GM03348 (cell line): ENCODE measurements at places on chromosomes 13 and 19.

DNA sequence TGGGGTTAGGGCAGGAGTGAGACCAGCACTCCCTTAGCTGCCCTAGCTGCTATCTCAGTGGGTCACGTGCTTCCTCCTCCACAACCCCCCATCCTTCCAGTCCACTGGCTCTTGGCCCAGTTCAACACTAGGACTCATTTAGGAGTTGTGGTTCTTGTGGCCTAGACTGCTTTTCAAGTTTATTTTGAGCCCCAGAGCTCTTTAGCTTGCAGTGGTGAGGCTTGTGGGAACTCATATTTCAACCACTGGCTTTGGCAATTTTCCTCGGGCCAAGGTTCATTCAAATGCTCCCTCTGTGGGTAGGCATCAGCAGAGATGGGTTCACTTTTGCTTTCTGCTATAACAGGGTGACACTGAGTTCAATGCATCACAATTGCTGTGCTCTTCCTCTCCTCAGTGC is 436.2 kb upstream of the SLITRK5 start:
- no peak for DNase-seq

DNA sequence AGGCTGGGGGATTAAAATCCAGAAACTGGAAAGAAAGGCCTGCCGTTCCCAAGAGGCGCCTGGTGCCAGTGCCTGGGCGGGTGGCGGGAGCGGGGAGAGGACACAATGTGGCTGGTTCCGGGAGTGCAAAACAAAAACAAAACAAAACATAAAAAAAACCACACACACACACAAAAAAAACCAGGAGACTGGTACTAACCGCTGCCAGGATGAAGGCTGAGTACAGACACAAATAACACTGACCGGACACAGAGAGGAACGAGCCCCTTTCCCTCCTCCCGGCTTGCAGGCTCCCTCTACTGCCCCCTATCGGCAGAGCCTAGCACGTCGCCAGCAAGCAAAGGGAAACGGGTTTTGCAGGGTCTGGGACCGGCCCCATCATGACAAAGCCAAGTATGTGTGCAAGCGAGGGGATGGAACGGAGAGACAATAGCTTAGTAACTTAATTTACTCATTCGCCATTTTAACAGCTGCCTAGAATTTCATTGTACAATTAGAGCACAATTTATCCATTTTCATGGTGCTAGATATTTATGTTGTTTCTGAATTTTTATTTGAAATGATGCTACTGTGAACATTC is 17.9 kb upstream of the ZDHHC20 start:
- peak; percentile 89 for DNase-seq

DNA sequence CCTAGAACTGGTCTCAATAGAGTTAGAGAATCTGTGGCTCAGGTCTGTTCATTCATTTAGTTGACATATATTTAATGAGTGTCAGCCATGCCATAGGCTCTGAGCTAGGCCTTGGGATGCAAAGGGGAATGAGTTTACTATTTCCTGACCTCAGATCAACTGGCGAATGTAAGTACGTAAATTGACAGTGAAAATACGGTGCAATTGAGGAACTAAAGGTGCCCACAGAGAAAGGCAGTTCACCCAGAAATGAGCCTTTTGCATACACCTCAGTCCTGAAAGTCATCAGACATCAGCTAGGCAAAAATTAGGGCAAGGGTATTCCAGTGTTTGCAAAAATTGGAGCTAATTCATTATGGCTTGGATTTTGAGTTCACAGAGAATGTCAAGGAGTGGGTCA is 20.6 kb upstream of the UPF3A start:
- DNase-seq: no peak

DNA sequence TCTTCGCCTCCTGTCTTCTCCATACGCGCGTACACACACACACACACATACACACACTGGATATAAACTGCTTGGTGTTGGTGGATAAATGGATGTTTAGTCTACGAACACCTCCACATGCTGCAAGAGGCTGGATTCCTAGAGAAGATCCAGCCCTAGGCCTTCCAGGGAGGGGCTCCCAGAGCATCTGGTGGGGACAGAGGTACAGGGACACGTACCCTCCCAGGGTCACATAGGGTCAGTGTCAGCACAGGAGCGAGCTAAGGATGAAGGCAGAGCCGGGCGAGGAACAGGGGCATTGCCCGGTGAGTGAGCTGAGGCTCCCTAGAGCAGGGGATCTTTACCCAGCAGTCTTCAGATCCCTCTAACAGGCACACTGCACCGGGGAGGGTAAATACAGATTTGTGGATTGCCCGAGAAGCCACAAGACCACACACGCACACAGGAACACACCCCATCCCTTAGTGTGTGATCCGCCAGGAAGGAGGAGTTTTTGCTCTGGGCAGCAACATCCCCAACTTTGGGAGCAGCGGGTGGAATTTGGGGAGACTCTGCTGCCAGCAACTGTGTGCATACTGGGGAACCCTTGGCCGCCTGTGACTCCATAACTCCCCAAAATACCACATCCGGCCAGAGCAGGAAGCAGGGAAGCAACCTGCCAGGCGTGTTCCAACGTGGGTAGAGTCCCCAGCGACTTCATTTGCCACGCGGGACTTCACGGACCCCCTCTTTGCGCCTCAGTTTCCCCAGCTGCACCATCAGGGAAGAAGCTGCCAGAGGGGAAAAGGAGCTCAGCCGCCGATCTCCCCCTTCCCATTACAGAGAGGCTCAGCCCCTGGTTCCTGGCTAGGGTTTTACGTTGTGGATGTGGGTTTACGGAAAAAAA is 5.8 kb upstream of the TLE2 start:
- DNase-seq: peak; percentile 53

DNA sequence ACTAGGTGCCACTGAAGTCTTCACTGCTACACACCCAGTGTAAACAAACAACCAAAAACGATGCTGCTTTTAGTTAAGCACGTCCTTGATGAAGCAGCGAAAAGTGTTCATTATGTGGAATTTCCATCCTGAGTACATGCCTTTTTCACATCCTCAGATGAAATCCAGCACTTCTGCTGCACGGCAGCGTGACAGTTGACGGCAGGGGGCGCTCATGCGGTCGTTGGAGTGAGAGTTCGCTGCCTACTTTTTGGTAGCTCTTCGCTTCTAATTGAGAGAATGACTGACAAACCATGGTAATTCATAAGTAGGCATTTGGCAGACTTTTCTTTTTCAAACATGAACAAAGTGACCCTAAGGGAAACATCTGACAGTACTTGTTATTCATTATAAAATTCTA is 1124.9 kb downstream of the EFNB2 start:
- DNase-seq: peak; percentile 14

DNA sequence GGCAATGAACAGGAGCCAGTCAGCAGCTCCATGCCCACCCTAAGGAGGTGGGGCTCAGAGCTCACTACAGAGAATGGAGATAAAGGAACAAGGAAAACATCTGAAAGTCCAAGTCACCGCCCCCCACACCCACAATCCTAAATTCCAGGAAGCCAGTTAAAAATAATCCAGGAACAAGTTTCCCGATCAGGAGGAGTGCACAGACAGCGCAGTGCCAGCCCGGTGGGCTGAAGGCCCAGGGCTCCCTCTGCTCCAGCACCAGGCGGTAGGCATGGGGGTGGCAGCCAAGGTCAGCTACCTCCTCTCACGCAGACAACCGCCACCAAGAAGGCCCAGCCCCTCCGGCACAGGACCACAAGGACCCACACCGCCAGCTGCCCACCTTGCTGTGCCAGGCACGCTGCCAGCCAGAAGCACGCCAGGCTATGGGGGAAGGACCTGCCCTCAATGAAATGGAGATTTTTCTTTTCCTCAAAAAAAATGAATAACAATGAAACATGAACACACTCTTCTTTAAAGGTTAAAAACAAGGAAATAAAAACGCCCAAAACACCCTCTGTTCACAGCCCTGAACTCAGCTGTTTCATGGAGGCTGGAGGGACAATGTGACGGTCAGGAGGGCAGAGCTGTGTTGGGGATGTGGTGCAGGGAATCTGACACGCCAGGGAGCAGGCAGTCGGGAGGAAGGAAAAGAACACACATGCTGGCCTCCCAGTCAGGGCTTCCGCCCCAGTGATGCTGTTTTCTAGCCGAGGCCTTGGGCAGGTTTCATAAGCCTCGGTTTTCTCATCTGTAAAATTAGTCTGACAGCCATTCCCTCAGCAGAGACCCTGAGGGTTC is 11.0 kb downstream of the STK24 start:
- peak; percentile 35 for DNase-seq

DNA sequence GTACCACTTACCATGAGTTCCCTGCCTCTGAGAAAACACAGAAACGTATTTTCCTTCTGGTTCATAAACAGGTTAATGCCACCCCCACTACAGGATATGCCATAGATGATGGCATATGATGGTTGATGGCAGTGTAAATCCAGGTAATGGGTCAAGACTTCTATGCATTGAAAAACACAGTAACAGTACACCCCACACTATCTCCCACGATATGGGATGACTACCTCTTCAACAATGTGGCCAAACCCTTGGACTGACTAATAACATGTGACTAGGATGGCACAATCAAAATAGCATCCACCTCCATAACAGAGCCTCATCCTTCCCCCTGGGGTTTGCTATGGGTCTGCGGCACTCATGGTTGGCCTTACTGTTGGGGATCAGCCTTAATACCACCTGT is 22.0 kb downstream of the ZNF235 start:
- DNase-seq: no peak

DNA sequence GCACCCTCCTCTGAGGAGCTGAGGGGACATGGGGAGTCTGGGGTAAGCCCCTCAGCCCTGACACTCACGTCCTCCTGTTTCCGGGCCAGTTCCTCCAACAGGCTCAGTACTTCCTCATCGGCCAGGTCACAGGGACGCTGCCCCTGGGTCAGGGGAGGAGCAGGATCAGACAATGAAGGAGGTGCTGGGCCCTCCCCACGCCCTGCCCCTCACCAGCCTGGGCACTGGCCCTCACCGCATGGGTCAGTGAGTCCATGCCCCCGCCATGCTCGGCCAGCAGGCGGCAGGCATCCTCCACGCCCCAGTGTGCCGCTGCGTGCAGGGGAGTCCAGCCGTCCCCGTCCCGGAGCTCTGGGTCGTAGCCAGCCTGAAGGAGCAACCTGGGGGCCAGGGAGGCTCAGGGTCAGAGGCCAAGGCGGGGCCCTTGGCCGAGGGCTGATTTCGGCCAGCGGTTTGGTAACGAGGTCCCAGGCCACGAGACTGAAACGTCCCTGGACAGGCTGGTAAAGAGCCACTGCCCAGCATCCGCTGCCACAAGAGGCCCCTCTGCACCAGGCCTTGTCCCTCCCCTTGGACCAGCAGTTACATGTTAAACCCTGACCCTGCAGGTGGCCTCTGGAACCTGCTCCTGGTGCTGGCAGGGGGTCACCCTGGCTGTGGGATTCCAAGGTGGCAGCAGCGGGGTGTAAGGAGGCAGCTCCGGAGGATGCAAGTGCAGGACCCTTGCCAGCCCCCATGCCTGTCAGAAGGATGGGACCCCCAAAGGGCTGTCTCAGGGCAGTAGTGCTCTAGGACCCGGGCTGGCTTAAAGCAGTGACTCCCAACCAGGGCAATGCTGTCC is 18.5 kb downstream of the PPP1R12C start:
- no peak for DNase-seq

DNA sequence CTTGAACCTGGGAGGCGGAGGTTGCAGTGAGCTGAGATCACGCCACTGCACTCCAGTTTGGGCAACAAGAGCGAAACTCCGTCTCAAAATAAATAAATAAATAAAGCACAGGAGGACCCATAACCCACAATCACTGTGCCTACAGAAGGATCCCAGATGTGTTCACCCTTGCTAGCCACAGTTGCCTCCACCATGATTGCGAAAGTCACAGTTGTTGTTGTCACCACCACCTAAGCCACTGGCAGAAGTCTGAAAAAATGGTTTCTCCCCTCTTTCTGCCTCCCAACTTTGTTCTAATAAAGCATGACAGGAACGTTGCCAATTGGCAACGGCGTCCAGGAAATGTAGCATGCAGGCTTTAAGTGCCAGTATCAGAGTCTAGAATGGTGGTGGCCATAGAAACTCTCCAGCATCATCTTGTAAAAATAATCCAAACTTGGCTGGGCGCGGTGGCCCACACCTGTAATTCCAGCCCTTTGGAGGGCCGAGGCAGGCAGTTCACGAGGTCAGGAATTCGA is 2.2 kb upstream of the EPS15L1 start:
- no peak for DNase-seq

- no peak for DNase-seq
These were observed 53.9 kb downstream of the OR10H4 start for GRCh38 chr19:16002406-16003384.

DNA sequence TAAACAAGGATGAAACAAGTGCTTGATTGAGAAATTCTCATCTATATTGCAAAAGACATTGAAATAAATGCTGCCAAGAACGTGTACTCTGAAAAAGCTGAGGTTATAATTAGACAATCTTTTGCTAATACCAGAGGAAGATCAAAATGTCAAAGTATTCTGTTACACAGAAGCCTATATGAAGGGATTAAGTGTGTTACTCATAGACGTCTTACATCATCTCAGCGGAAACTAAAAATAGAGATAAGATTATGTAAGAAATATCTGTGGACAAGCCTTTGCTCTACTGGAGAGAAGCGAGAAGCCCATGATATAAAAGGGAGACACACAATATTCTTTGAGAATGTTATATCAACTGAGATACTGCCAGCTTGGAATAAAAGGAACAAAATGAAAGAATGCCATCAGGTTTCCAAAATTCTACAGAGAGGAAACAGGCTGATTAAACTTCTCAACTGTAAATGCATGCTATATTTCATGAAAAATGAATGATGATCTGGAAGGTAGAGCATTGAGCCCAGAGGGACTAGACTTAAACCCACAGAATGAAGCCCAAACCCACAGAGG is 699.0 kb downstream of the GPC5 start:
- no peak for DNase-seq

DNA sequence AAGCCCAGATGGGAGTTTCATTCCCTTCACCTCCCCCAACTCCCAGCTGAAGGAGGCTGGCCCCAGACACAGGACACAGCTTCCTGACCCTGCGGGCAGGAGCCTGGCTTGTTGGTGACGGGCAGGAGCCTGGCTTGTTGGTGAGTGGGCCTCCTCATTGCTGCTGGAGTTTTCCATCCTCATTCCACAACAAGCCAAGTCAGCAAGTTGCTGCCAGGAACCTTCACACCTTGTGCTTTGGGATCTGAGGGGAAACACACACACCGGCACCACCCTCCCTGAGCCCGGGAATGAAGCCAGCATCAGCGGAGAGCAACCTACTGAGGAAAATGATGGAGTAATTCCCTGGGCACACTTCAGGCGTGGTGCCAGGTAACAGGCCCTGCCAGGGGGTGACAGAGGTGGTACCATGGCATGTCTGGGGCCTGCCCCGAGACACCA is 74.9 kb downstream of the ALOX5AP start:
- no peak for DNase-seq

GRCh38 chr13:36801035-36801434 is 18.0 kb upstream of the RFXAP start:
- DNase-seq: no peak

GRCh38 chr19:46618670-46619231 is 6.1 kb downstream of the PTGIR start:
- no peak for DNase-seq

- DNase-seq: peak; percentile 87
These were observed 47.8 kb downstream of the GADD45B start for GRCh38 chr19:2523630-2524311.

DNA sequence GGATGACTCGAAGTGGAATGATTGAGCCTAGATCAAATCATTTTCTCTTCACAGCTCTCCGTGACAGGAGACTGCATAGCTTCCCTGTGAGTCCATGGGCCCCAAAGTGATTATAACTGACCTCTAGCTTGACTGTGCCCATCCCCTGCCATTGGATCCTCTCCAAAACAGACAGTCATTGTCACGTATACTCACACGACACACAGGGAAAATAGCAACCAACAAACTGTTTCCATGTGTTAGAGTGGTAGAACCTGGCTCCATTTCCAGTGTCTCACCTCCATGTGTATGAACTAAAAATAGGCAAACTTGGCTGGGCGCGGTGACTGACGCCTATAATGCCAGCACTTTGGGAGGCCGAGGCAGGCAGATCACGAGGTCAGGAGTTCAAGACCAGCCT is 48.8 kb upstream of the NPAS1 start:
- peak; percentile 77 for DNase-seq
